ENCODE measurements at places on chromosomes 3 and 15.

GRCh38 chr3:133831966-133832801 is 26.6 kb downstream of the SRPRB start:
- H3K4me3 ChIP-seq, result no peak overlapping the region
- no peaks in the 10 kb centered on the region for H3K4me1 ChIP-seq
- H3K36me3 ChIP-seq, result no peaks in the 10 kb centered on the region
- no peak overlapping the region for H3K27ac ChIP-seq

GRCh38 chr3:149494759-149495580 is 20.5 kb downstream of the TM4SF4 start:
- no peak overlapping the region for H3K4me3 ChIP-seq
- no peaks in the 10 kb centered on the region for H3K27me3 ChIP-seq
- no peaks in the 10 kb centered on the region for H3K36me3 ChIP-seq
- H3K4me1 ChIP-seq, result peaks cover 6% of the 10 kb centered on the region
- no peak for DNase-seq

- no peaks in the 10 kb centered on the region for H3K4me1 ChIP-seq
- H3K27me3 ChIP-seq, result no peaks in the 10 kb centered on the region
- no peaks in the 10 kb centered on the region for H3K36me3 ChIP-seq
- H3K27ac ChIP-seq, result no peak overlapping the region
- no peak for DNase-seq
These were observed 10.9 kb downstream of the CCR5AS start for GRCh38 chr3:46395766-46396530.

GRCh38 chr15:85832394-85832793 is 37.7 kb upstream of the KLHL25 start:
- no peak overlapping the region for H3K4me3 ChIP-seq
- DNase-seq, result no peak
- H3K36me3 ChIP-seq, result no peaks in the 10 kb centered on the region
- H3K27ac ChIP-seq, result no peak overlapping the region

DNA sequence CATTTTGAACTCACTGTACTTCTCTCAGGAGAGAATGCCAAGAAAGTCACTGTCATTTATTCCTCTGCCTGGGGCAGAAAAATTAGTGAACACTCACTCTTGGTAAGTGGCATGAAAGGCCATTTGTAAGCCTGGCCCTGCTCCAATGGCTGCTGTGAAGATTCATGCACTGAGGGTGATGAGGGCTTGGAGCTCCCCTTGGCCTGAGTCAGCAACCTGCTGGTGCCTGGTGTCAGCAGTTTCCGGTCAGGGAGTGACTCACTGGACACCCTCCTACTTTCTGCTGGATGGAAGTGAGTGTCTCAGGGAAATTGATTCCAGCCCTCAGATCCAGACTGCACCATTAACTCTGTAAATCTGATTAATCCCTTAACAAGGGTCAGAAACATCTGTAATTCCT is 37.6 kb downstream of the TRA2B start:
- no peaks in the 10 kb centered on the region for H3K27me3 ChIP-seq
- no peak overlapping the region for H3K4me3 ChIP-seq
- DNase-seq, result no peak
- H3K27ac ChIP-seq, result no peak overlapping the region

GRCh38 chr3:177193688-177194268 is 3.5 kb downstream of the TBL1XR1 start:
- no peak for DNase-seq
- peak overlapping the region; percentile 99 for H3K27ac ChIP-seq
- no peaks in the 10 kb centered on the region for H3K27me3 ChIP-seq
- H3K4me1 ChIP-seq, result peaks cover 70% of the 10 kb centered on the region

GRCh38 chr3:102827386-102827785 is 392.6 kb downstream of the ZPLD1 start:
- H3K27ac ChIP-seq, result no peak overlapping the region
- no peak for DNase-seq
- no peaks in the 10 kb centered on the region for H3K36me3 ChIP-seq
- H3K4me3 ChIP-seq, result no peak overlapping the region
- H3K27me3 ChIP-seq, result no peaks in the 10 kb centered on the region
- H3K4me1 ChIP-seq, result no peaks in the 10 kb centered on the region

DNA sequence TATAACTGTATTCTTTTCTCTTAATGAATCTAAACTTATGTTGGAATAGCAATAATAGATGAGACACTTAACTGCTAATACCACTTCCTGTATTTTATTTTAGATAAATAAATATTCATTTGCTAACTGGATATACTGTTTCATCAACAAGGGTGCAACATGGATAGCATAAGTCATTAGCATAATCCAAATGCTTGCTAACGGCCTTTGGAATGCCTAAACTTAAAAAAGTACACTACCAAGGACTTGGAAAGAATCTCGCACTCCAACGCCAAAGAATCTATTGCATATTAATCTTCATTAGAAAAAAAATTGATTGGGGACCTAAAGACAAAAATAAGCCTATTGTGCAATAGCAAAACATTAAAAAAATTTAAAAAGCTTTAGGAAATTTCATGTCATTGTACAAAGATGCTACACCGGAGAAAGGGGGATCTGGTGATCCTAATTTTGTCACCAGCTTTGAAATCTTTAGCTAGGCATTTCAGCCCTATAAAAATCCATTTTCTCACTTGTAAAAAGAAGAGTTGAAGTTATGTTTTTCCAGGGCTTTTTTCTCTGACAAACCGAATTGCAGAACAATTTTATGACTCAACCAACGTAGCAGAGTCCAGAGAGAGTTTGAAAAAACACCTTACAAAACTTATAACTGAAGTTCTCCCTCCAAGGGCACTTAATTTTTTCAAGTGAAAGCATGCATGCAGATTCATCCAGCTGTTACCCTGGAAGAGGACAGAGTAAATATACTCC is 4.1 kb downstream of the VGLL3 start:
- H3K4me3 ChIP-seq, result no peak overlapping the region
- DNase-seq, result no peak
- H3K36me3 ChIP-seq, result no peaks in the 10 kb centered on the region
- peaks cover 16% of the 10 kb centered on the region for H3K4me1 ChIP-seq

DNA sequence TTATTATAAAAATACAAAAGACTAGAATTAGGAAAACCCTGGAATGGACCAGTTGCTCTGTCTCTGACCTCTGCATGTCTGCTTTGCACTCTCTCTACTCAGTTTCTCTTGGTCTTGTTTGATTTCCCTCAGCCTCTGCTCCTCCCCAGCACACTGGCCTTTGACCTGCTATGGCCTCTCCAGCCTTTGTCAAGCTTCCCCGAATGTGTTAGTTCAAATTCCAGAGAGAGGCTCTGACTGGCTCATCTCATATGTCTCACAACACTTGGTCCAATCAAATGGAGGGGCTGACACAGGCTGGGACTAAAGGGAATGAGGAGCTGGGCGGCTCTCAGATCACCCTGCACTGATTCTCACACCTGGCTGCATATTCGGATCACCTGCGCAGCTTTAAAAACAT is 52.4 kb upstream of the CMTM8 start:
- no peak overlapping the region for H3K4me3 ChIP-seq
- DNase-seq, result no peak
- H3K27ac ChIP-seq, result no peak overlapping the region
- no peaks in the 10 kb centered on the region for H3K4me1 ChIP-seq
- no peaks in the 10 kb centered on the region for H3K27me3 ChIP-seq

- H3K4me1 ChIP-seq, result no peaks in the 10 kb centered on the region
- H3K27ac ChIP-seq, result no peak overlapping the region
- no peaks in the 10 kb centered on the region for H3K27me3 ChIP-seq
These were observed 15.5 kb upstream of the ZBED2 start for GRCh38 chr3:111610612-111611054.
